RWPE1 (cell line): ENCODE measurements at places on chromosomes 2 and 18.

- DNase-seq: no peak
These were observed 12.6 kb upstream of the EPB41L3 start for GRCh38 chr18:5556310-5556974.

GRCh38 chr2:95053543-95053942 lies 28.0 kb downstream of the MAL start:
- no peak for DNase-seq

- peak; percentile 18 for DNase-seq
These were observed 89.0 kb downstream of the MTCL1 start for GRCh38 chr18:8794156-8794933.

GRCh38 chr2:98479959-98480524 lies 35.4 kb downstream of the INPP4A start:
- DNase-seq: peak; percentile 93

GRCh38 chr2:222319586-222320435 lies 21.0 kb upstream of the PAX3 start:
- DNase-seq: no peak

DNA sequence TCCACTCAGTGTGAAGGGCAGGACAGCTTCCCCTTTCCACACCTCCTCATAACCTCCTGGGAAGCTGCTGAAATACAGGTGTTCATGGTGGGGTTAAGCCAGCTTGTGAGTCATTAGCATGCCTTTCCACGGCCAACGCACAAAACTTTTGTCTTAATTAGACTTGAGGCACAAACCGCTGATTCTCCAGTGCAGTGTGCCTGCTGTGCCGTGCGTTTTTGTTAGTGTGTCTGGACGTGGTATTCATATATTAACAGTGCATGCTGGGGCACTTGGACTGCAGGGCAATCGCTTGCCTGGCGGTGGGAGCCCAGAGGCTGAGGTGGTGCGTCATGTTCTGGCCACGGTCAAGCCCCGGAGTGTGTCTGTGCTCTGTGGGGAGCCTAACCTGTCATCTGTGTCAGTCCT lies 156.2 kb downstream of the SH3RF3 start:
- no peak for DNase-seq

DNA sequence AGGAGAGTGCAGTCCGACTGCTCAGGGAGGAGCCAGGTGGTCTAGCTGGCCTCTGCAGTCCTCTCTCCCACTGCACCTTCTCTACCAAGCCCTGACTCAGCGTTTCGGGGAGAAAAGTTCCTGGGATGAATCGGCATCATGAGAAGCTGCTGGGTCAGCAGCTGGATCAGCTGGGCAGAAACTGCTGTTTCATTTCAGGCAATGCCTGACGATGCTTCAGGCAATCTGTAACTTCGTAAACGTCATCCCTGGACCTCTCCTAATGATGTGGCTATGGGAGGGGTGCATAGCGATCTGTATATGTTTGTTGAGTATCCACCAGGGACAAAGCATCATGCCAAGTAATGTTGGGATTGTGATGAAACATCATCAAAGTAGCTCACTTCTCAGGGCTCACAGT lies 20.7 kb downstream of the LIPG start:
- DNase-seq: no peak

DNA sequence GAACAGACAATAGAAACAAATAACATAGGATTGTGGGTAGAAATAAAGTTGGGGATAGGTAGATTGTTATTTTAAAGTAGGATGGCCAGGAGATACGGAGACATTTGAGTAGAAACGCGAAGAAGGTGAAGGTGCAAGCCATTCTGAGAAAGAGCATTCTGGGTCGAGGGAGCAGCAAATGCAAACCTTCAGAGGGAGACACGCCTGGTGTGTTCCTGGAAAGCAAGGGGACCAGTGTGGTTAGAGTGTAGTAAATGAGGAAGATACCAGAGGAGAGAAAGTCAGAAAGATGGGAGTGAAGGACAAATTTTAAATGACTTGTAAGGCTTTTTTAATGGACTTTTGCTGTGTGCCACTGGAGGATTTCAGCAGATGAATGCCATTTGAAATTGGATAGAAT lies 1.7 kb downstream of the CYP20A1 start:
- DNase-seq: no peak

- DNase-seq: no peak
These were observed 23.2 kb upstream of the ZNF516 start for GRCh38 chr18:76518123-76518859.

DNA sequence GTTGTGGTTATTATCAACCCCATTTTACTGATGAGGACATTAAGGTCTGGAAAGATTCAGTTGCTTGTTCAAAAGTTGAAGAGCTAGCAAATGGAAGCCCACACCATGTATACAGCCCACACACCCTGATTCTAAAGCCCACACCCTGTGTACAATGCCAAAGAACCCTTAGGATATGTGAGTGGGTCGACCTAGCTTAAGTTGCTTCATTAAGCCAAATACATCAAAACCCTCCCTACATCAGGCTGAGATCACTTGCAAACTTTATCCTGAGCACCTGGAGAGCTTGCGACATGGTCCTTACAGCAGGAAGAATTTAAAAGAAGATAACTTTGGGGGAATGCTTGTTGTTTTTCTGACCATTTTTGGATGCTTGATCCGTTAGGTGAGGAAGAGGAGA lies 435 bp upstream of the ARHGAP25 start:
- DNase-seq: no peak

DNA sequence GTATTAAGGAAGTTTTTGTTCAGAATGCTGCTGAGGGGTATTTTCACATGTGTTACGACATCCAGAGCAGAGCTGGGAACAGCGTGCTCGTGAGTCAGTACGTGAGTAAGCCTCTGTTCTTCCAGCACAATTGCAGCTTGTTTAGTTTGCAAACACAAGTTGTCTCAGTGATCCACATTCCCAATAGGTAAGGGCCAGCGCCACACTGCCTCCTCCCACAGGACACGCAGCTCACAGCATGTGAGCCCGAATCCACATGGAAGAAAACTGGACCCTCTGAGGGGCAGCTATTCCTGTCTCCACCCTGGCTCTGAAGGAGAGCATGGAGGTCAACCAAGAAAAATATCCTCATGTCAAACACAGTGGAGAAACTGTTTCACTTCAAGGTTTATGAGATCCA lies 173.9 kb upstream of the PID1 start:
- peak; percentile 80 for DNase-seq

DNA sequence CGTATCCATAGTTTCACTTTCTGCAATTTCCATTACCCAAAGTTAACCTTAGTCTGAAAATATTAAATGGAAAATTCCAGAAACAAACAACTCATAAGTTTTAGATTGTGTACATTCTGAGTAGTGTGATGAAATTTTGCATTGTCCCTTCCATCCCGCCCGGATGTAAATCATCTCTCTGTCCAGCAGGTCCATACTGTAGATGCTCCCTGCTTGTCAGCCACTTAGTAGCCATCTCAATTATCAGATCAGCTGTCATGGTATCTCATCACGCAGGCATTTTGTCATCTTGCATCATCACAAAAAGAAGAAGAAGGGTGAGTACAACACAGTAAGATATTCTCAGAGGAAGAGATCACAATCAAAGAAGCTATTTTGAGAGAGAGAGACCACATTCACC lies 185.0 kb upstream of the STK17B start:
- no peak for DNase-seq

DNA sequence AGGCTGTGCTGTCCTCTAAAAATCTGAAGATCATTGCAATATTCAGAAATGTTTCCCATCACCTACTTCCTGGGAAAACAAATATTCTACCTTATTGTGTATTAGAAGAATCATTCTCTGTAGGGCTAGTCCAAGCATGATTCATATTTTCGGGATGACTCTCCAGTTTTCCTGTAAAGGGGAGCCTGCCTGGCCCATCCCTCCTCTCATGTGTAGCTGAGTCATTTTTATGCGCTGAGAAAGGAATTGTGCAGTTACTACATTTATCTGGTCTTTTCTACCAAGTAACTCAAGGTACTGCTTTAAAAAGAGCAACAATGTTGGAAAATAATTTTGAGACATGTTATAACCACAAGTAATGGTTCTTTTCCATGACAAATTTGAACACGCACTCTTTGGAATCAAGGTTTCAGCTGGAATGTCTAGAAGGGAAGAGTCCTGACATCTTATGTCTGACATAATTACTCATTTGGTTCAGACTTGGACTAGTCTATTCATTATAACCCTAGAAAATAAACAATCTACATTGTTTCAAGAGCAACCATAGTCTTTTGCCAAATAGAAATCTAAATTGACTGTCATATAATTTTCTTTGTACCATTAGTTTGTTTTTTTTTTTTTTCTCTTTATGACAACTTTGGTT lies 6.6 kb downstream of the DSG3 start:
- peak; percentile 74 for DNase-seq

GRCh38 chr2:101958061-101958460 lies 33.7 kb upstream of the IL1R2 start:
- peak; percentile 55 for DNase-seq

DNA sequence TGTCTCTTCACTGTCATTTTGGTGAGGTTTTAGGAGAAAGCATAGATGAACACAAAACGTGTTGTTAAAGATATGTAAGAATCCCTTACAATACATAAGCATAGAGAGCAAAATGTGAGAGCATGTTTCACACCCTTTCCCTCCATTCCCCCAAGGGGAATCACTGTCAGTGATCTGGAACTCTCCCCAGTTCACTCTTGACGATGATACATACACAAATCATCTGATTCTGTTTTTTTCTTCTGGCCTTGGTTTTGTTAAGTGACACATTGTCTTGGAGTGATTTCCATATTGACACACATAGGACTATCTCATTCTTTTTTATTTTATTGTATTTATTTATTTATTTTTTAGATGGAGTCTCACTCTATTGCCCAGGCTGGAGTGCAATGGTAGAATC lies 53.7 kb upstream of the TANC1 start:
- no peak for DNase-seq

DNA sequence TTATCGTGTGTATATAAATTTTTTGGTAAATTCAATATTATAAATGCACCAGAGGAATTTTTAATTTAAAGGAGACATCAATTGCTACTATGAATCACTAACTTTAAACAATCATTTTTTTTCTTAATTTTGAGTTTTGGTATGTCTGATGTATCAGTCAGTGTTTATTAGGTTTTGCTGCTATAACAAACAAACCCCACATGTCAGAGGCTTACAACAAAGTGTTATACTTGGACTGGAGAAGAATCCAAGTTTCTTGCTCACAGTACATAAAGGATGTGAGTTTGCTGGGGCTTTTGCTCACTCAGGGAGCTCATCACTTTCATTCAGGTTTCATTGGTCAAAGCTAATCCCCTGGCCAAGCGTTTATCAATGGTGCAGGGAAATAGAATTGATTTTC lies 81.8 kb downstream of the VWC2L start:
- no peak for DNase-seq

DNA sequence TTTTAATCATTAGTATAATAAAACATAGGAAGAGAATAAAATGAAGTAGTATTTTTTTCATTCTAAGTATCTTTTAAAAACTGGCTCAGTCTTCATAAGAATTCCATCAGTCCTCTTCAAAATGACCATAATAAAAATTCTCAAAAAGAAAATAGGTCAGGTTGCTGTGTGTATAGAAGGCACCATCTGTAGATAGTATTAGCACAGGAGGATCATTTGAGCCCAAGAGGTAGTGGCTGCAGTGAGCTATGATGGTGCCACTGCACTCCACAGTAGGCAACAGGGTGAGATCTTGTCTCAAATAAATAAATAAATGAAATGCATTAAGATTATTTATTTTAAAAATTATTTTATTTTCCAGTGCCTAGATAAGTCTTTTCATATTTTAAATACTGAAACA lies 475.8 kb downstream of the ZNF804A start:
- DNase-seq: no peak

- DNase-seq: no peak
These were observed 243.5 kb upstream of the TMEFF2 start for GRCh38 chr2:192438239-192438638.

GRCh38 chr18:2529154-2529553 lies 42.2 kb downstream of the METTL4 start:
- DNase-seq: no peak

DNA sequence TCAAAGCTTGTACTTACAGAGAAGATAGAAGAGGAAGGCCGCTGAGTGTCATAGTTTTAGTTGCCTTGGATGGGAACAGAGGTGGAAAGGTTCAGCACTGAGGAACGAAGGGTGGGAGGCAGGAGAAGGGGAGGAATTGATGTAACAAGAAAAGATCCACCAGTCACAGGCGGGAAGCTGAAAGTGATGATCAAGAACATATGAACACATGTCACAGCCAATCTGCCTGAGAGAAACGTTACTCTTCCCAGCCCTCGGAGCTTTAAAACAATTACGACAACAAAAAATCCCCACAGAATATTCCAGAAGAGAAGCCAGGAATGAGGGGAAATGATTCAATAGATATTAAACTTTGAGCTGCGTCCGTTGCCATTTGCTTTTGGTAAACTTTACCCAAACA lies 87.1 kb downstream of the TSHZ1 start:
- DNase-seq: no peak

DNA sequence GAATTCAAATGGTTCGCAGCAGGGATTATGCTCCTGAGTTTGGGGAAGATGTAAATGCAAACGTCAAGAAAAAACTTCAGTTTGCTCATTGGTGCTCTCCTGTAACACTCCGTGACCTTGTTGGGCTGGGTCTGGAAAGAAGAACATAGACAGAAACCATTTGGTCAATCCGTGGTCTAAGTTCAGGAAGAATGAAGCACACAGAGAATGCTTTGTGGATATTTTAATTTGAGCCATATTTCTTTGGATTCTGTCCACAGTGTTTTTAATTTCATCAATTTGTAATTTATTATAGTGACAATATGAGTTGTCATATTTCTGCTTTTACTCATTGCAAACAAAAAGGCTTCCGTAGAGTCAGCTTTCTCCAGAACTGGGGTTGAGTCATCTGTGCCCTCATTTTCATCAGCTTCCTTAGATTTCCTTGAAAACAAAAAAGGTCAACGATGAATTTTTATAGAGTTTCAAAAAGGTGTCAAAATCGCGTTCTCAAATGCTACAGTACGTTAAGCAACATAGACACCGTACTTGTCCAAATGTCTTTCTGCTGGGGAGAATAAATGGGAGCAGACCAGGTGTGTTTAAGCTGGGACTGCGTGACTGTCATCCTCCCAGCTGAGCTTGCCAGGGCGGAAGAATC lies 606.4 kb downstream of the RNF144A start:
- DNase-seq: no peak

- no peak for DNase-seq
These were observed 981 bp downstream of the C2orf66 start for GRCh38 chr2:196808083-196808665.

- DNase-seq: no peak
These were observed 39.9 kb downstream of the STK17B start for GRCh38 chr2:196131384-196131937.

DNA sequence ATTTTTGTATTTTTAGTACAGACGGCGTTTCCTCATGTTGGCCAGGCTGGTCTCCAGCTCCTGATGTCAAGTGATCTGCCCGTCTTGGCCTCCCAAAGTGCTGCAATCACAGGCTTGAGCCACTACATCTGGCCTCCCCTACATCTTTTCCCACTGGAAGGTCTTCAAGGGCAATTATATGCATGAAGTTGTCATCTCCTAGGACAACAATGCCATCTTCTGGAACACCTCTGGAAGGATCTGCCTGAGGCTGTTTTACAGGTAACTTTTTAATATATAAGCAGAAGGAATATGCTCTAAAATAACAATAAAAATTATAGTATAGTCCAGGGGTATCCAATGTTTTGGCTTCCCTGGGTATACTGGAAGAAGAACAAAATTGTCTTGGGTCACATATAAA lies 321.4 kb downstream of the AFF3 start:
- no peak for DNase-seq
